ENCODE measurements at places on chromosomes 2 and 18.

- no peak for DNase-seq
These were observed 533.1 kb upstream of the CHAC2 start for GRCh38 chr2:53234548-53234903.

DNA sequence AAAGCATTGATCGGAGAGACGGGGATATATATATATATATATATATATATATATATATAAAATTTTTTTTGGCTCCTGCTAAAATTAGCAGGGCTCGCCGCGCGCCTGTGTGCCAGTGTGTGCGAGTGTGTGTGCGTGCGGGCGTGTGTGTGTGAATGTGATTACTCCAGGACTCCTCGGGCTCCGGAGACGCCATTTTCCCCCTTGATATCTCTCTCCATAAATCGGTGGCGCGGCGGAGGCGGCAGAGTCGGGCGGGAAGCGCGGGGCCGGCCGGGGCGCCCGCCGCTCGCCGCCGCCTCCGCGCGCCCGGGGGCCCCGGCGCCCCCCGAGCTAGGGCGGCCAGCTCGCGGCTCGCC lies 795 bp upstream of the SETBP1 start:
- peak; percentile 2 for DNase-seq

DNA sequence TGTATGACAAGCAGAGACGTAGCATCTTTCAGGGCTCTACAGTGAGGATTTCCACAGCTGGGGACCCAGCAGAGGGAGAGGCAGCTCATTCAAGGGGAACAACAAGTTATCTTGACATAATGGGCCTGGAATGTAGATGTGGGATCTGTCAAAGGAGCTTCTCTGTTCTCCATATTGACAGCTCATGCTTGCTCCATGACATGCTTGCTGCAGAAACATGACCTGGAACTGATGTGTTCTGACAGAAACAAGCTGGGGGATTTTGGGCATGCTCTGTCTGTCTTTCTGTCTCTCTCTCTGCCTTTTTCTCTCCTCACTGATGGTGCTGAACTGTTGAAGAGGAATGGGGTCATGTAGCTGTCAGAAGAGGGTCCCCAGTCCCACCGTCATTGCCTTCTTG lies 79.6 kb downstream of the MMADHC start:
- no peak for DNase-seq

GRCh38 chr2:236365258-236366048 lies 101.2 kb upstream of the ASB18 start:
- no peak for DNase-seq

Data from T1000 (cell line).